ENCODE measurements at places on chromosomes 7 and 10. TPM values are rescaled to one million over a fixed set of nuclear protein-coding genes. Genes with fewer than 3 reads are reported as not detected.

GLI3 gene
- total RNA-seq = 1.8 TPM

SLC39A12 gene
- not detected for total RNA-seq

SLC18A3 gene
- not detected for total RNA-seq

RBP3 gene
- not detected for total RNA-seq

AKR1C3 gene
- total RNA-seq = 3,253 TPM

MYL10 gene
- not detected for total RNA-seq

LLCFC1 gene
- not detected for total RNA-seq

CCDC7 gene
- 21.7 TPM for total RNA-seq

ADAP1 gene
- total RNA-seq = not detected

RASA4B gene
- total RNA-seq = 2.2 TPM

ARHGAP19 gene
- 4.5 TPM for total RNA-seq

SLC18A2 gene
- total RNA-seq = not detected

KIF11 gene
- 7.4 TPM for total RNA-seq

CHAT gene
- not detected for total RNA-seq

GIMAP8 gene
- not detected for total RNA-seq

CEP55 gene
- 44.4 TPM for total RNA-seq

AGFG2 gene
- 20.0 TPM for total RNA-seq

SAMD9 gene
- total RNA-seq = 4.0 TPM

PON3 gene
- total RNA-seq = not detected

SPDYE2 gene
- not detected for total RNA-seq

FAM149B1 gene
- total RNA-seq = 11.5 TPM

ZWINT gene
- 86.4 TPM for total RNA-seq

KCNH2 gene
- total RNA-seq = 8.4 TPM

AOAH gene
- total RNA-seq = 4.8 TPM

INA gene
- total RNA-seq = not detected

FBXL13 gene
- 0.34 TPM for total RNA-seq

CXCL12 gene
- total RNA-seq = 0.14 TPM

TMEM130 gene
- total RNA-seq = 27.3 TPM

NUTM2E gene
- total RNA-seq = not detected

CAV1 gene
- 160 TPM for total RNA-seq

TAS2R4 gene
- total RNA-seq = not detected

RADIL gene
- 2.2 TPM for total RNA-seq

CYP26C1 gene
- not detected for total RNA-seq

LIPM gene
- not detected for total RNA-seq

TAC1 gene
- total RNA-seq = not detected
